Adipocyte (in vitro differentiated cells): ENCODE measurements at places on chromosomes 1 and 21.

- peak; percentile 80 for DNase-seq
These were observed 243.0 kb downstream of the SLC45A1 start for GRCh38 chr1:8560611-8561544.

GRCh38 chr1:154809436-154810413 lies 60.4 kb downstream of the KCNN3 start:
- peak; percentile 22 for DNase-seq

- no peak for DNase-seq
These were observed 368.3 kb upstream of the TMPRSS15 start for GRCh38 chr21:18771845-18772380.

- DNase-seq = peak; percentile 11
These were observed 86.8 kb upstream of the PLPPR4 start for GRCh38 chr1:99177465-99177864.

DNA sequence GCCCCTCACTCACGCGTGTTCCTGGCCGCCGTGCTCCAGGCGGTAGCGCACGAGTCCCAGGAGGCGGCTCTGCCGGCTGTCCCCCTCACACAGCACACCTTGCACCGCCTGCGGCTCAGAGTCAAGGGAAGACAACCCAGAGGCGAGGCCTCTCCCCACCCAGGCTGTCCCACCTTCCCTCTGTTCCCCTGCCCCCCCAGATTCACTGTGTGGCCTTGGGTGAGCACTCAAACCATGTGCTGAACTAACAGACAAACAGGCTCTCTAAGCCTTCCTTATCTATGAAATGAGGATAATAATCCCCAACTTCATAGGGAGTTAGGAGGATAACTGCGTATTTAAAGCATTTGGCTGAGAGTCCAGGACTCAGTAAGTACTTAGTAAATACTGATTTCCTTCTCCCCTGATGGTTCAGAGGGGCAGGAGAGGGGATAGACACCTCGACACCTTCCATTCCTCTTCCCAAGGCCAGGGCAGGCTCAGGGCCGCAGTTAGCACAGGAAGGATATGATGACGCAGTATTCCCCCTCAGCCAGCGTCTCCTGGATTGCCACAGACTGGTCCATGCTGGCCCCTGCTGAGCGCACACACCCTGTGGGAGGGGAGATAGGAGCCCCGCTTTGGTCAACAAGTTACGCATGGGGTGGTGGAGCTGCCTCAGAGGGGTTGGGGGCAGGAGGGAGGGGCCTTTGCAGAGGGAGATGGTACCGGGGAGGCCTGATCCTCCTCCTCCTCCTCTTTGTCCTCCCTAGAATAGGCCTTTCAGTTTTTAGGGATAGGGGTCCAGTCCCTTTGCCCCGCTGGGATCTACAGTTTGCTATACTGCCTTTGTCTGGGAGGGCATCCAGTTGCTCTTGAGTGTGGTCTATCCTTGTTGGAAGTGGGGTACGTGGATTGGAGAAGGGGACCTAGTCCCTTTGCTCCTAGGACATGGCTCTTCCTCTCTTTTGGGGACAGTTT lies 830 bp downstream of the INPP5B start:
- DNase-seq = peak; percentile 90

DNA sequence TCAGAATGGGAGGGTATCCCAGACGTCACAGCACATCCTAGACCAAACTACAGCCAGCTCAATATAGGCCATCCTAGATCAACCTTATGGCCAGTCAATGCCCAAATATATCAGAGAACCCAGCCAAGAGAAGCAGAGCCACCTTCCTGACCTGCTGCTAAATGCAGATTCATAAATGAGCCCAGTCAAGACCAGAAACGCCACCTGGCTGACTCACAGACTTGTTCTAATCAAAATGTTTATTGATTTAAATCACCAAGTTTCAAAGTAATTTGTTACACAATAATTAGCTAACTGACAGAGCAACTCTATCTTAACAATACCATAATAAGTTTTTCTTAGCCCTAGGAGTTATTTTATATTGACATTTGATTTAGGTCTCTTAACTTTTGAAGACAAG lies 28.6 kb downstream of the ZNF644 start:
- no peak for DNase-seq

- DNase-seq = no peak
These were observed at the start of gene CD160 for GRCh38 chr1:145719230-145720079. TSS of gene CD160 (plus strand) at chr1:145719499. CDS start at chr1:145728328, 8,829 bp downstream.

- DNase-seq = peak; percentile 64
These were observed 906 bp upstream of the ADARB1 start for GRCh38 chr21:45073301-45074047.

DNA sequence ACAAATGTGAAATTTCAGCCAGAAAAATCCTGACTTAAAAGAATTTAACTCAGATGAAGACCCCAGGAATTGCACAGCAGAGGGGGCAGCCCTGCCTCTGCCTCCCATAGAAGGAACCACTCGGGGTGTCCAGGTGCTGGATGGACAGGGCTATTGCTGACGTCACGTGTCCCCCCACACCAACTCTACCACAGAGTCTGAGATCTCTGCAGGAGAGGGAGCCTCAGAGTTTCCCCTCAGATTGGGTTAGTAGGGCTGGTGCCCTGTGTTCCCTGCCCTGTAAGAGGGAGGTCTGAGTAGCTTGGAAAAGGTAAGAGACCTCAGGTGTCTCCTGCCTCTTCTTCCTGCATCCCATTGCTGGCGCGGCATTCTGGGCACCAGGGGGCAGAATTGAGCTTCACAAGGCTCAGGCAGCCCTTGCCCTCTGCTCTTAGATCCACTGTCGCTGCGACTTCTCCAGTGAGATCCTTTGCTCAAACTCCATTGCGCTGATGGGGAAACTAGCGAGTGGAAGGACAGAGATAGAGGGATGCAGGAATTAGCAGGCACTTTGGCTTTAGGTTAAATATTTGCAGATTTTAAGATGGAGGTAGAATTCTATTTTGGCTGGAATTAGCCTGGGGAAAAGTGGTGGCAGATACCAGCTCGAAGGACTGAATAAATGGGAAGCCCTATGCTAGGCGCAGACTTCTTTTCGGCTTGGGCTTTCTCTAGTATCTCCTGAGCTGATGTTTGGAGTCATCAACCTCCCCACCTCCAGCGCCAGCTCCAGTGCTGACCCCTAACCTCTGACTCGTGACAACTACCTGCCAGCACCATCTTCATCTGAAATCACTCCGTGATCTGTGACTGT lies 42.8 kb upstream of the DMBX1 start:
- DNase-seq = peak; percentile 90

DNA sequence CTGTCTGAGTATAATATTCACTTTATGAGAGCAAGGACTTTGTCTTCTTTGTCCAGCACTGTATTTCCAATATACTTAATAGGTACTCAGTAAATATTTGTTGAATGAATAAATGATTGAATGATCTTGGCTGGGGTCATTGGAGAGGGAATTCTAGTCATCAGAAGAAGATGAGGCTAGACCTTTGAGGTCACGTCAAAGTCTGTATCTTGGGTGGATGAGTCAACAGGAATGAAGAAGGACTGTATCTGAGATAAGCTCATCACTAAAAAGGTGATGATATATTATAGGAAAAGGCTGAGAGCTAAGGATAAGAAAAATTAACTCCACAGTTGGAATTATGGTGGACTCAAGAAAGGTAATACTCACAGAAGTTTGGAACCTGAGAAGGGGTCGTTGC lies 125.1 kb upstream of the MAGI3 start:
- DNase-seq = no peak

- DNase-seq = peak; percentile 30
These were observed 54.1 kb downstream of the LUZP1 start for GRCh38 chr1:23114424-23115079.

- peak; percentile 35 for DNase-seq
These were observed 90.0 kb upstream of the CAMK1G start for GRCh38 chr1:209493559-209493958.

DNA sequence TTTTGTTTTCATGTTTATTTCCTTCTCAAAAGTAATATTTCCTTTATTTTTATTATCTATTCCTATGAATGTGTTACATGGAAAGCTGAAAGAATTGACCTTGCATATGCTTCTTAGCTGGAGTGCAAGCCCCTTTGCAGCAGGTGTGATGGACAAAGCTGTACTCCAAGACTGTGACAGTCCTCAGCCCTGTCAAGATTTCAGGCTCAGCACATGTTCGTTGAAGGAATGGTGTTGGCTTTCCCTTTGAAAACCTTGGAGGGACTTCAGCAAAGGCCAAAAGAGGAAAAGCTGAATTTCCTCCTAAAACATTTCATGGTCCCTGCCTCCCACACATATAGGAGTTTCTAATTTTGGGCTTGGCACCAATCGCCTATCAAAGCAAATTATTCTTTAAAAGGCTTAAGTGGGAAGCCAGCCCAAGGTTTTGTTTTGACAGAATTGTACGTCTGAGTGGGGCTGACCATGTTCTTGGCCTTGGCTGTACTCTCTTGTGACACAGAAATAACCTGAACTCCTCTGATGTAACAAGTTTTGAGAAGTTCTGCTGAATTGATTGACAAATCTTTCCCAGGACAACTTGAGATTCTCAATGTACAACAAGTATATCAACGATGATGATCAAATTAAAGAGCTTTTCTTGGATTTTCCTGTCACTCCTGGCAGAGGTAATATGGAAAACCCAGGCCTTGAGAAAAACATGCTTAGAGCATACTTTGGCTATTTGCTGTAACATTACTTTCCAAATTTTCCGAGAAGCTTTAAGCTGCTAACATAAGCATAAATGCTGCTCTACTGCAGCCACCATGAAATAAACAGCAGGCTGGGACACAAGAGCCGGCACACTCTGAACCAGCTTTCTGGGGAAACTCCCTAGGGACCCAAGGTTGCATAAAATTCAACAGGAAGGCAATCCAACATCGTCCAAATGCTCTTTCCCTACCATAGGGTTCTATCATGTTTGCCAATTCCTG lies 135.7 kb upstream of the ZNF648 start:
- peak; percentile 86 for DNase-seq

- DNase-seq = no peak
These were observed 3.2 kb upstream of the ADIPOR1 start for GRCh38 chr1:202961220-202961880.

DNA sequence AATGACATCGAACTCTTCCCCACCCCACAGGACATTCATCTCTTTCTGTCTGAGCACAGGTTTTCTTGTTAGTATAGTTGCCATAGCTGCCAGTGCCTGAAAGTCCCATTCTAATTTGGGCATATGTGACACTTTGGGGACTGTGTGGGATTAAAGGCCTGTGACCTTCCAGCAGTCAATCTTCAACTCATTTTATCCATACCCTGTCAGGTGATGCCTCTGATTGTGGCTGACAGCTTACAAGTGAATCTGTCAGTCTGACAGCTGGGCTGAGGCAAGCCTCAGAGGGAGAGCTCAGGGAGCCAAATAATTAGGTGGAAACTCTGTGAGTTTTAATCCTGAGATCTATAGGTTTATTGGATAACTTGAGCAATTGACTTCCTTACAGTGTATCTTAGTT lies 29.6 kb downstream of the ZCCHC17 start:
- DNase-seq = no peak

GRCh38 chr1:108537976-108538375 lies 21.9 kb upstream of the EEIG2 start:
- no peak for DNase-seq

GRCh38 chr1:248872752-248873408 lies 14.0 kb upstream of the ZNF692 start:
- DNase-seq = peak; percentile 76

GRCh38 chr21:44348861-44349260 lies 4.6 kb upstream of the TRPM2 start:
- DNase-seq = no peak

DNA sequence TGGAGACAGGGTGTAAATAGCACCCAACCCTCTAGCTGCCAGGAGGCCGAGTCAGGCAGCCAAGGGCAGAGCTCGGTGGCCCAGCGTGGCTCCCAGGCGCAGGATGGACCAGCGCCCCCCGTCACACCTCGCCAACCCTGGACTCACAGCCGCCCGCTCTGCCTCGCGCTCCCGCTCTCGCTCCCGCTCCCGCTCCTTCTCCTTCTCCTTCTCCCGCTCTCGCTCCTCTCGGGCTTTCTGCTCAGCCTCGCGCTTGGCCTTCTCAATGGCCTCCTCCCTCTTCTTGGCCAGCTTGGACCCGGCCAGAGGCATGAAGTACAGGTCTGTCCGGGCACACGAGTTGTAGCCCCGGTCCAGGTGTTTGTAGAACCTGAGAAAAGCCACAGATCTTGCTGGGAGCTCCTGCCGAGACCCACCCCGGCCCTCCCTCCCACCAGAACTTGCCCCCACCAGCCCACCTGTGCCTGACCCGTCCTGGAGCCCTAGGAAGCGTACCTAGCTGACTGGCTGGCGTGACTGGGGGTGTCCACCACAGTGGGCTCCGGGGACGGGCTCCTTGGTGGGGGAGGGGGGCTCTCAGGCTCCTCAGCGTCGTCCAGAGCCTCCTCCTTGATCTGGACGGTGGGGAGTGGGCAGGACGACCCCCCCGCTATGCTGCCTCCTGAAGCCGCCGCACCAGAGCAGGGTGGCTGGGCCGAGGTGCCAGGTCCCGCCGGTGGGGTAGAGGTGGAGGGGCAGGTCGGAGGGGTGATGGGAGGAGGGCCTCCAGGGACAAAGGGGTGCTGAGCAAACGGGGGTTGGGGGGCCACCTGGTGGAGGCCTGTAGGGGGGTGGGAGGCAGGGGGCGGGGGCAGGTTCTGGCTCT lies 41.9 kb downstream of the SLC45A1 start:
- no peak for DNase-seq

- DNase-seq = no peak
These were observed 24.4 kb upstream of the BCAR3 start for GRCh38 chr1:93705892-93706500.

- DNase-seq = no peak
These were observed 55.9 kb downstream of the FAM163A start for GRCh38 chr1:179798864-179799516.

DNA sequence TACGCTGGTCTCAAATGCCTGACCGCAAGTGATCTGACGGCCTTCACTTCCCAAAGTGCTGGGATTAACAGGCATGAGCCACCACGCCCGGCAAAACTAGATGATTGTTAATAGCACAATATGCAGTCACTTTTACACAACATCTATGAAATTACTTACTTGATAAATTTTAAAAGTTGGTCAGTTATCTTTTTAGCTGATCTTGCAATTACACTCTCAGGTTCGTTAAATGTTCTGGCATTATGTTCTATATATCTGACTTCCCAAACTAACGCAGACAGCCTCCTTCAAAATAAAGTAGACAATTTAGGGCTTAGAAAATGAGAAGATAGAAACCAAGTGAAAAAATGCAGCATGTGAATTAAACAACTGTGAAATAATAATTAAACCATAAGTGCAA lies 31.8 kb upstream of the PSMG1 start:
- no peak for DNase-seq

GRCh38 chr1:8047686-8048445 lies 21.8 kb upstream of the ERRFI1 start:
- peak; percentile 93 for DNase-seq

- DNase-seq = no peak
These were observed 350.5 kb upstream of the VAMP3 start for GRCh38 chr1:7420470-7421100.

DNA sequence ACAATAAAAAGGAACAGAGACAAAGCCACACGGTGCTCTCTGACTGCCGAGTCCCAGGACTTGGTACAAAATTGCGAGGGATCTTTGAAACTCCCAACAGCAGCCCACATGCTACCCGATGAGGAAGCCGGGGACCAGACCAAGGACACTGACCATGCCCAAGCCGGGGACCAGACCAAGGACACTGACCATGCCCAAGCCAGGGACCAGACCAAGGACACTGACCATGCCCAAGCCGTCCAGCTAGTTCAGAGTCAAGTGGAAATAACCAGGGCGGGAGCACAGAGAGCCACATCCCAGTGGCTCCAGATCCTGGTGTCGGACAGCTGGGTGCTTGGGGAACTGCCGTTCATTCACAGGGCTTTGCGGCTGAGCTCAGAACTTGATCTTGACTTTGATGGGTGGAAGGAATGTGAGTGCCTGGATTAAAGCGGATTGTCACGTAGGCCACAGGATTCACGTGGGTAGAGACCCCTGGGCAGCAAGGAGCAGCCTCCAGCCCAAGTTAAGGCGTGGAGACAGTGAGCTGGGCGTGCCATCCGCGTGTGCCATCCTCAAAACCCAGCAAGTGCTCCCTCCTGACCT lies 16.5 kb upstream of the TRAPPC10 start:
- DNase-seq = no peak
